ENCODE measurements at places on chromosomes 7 and 10. TPM values are rescaled to one million over a fixed set of nuclear protein-coding genes. Genes with fewer than 3 reads are reported as not detected.

Gene OR2A42
- total RNA-seq: 0.48 TPM

Gene IGFBP3
- 734 TPM for total RNA-seq

Gene SHH
- 1.2 TPM for total RNA-seq

Gene METTL27
- not detected for total RNA-seq

Gene GATA3
- 1.9 TPM for total RNA-seq

Gene TUBB8
- 0.24 TPM for total RNA-seq

Gene PTPN20
- 11.1 TPM for total RNA-seq

Gene ATG9B
- total RNA-seq: 2.6 TPM

Gene FGL2
- total RNA-seq: 45.5 TPM
